Left lung (tissue), 14 donors: ENCODE measurements at places on chromosomes 3 and 15.

GRCh38 chr3:16520970-16521881 lies 7.7 kb upstream of the RFTN1 start:
- H3K36me3 ChIP-seq: no peaks in the 10 kb centered on the region
- no peak for DNase-seq
- H3K4me1 ChIP-seq: peaks cover 16% of the 10 kb centered on the region
- H3K27ac ChIP-seq: no peak overlapping the region

- no peaks in the 10 kb centered on the region for H3K27me3 ChIP-seq
- H3K4me1 ChIP-seq: peaks cover 80% of the 10 kb centered on the region
- no peak for DNase-seq
- no peak overlapping the region for H3K27ac ChIP-seq
- H3K36me3 ChIP-seq: peaks cover 8% of the 10 kb centered on the region
- H3K4me3 ChIP-seq: no peak overlapping the region
These were observed 33.3 kb downstream of the NPTN start for GRCh38 chr15:73599934-73600333.

GRCh38 chr15:78461171-78461888 lies 23.3 kb downstream of the IREB2 start:
- H3K4me3 ChIP-seq: no peak overlapping the region
- peaks cover 13% of the 10 kb centered on the region for H3K4me1 ChIP-seq
- DNase-seq: no peak
- H3K27ac ChIP-seq: peak overlapping the region; percentile 46
- no peaks in the 10 kb centered on the region for H3K27me3 ChIP-seq

GRCh38 chr15:91953432-91953831 lies 99.9 kb downstream of the SLCO3A1 start:
- peaks cover 10% of the 10 kb centered on the region for H3K4me1 ChIP-seq
- no peaks in the 10 kb centered on the region for H3K36me3 ChIP-seq
- no peak overlapping the region for H3K4me3 ChIP-seq
